ENCODE measurements at places on chromosomes 5 and 9.

GRCh38 chr5:100758780-100759179, 144.3 kb downstream of the ST8SIA4 start:
- DNase-seq, result no peak

GRCh38 chr9:4289411-4290326, 10.2 kb downstream of the GLIS3 start:
- no peak for DNase-seq

DNA sequence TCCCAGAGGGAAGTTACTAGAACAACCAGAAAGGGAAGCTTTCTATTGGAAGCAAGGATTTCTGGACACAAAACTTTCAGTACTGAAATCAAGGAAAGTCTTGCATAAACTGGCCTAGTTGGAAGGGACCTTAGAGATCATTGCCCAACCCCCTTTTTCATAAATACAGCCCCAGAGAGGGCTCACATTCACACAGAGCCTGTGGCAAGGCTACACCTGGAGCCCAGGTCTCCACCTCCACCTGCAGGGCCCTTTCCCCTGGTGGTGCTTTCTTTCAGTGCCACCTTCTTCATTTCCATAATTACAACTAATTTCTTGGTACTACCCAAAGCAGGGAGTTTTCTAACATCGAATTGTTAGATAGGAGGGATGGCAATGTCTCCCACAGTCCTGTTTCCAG, 85.7 kb downstream of the ADRB2 start:
- no peak for DNase-seq

DNA sequence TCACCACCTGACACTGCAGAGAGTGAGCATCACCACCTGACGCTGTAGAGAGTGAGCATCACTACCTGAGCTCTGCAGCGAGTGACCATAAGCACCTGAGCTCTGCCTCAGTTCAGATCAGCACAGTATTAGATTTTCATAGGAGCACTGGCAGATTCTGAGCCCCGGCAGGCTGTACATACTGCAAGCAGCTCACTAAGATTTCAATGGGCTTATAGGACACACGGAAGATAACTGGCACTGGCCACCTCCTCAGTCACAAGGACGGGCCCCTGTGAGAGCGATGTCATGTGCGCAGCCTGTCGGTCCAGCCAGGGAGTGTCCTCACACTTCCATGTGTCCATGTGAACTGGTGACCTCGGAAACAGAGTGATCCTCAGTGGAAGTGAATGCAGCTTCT, 153.5 kb upstream of the IRX2 start:
- no peak for DNase-seq

DNA sequence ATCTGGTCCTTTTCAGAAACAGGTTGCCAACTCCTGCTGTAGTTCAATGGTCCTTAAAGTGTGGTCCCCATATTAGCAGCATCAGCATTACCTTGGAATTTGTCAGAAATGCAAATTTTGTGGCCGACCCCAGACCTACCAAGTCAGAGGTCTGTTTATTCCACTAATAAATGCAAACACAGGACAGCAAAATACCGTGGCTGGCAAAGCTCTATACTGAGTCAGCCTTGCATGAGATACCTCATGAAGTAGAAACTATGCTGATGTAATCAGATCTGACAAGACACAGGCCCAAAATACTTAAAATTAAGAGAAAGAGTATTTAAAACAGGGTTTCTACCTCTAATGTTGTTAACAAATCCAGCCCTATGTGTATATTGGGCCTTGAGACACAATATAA, 3.0 kb downstream of the GOLM1 start:
- DNase-seq, result no peak

DNA sequence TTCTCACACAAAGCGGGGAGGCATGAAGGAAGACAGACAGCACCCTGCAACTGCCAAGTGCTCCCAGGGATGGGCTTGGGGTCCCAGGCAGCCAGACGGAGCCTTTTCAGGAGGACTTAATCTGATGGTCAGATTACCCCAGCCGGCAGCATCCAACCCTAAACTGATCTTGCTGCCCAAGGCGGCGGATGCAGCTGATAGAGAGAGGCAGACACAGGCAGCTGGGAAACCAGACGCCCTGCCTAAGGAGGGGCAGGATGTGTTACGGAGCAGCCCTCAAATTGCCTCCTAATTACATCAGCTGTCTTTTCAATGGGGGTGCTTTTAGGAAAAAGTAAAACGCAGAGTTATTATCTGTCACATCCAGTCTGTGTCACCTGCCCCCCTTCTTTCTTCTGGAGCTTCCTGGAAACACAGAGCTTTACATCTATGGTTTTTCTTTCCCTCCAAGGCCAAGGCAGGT, 190.9 kb upstream of the PANK3 start:
- no peak for DNase-seq

DNA sequence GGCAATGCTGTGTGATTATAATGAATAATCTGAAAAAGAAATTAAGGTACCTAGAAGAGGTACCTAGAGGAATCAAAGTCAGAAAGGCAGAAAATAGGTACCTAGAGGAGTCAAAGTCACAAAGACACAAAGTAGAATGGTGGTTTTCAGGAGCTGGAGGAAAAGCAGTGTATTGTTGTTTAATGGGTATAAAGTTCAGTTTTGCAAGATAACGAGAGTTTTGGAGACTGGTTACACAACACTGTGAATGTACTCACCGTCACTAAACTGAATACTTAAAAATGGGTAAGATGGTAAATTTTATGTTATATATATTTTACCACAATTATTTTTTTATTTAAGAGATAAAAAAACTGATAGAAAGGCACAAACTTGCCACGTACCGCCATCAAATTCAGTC, 57.0 kb downstream of the FBXL17 start:
- DNase-seq, result no peak

- DNase-seq, result no peak
Observed at GRCh38 chr9:91530829-91531228, 107.2 kb upstream of the NFIL3 start.

GRCh38 chr5:59322058-59322457, 571.5 kb downstream of the PDE4D start:
- no peak for DNase-seq

DNA sequence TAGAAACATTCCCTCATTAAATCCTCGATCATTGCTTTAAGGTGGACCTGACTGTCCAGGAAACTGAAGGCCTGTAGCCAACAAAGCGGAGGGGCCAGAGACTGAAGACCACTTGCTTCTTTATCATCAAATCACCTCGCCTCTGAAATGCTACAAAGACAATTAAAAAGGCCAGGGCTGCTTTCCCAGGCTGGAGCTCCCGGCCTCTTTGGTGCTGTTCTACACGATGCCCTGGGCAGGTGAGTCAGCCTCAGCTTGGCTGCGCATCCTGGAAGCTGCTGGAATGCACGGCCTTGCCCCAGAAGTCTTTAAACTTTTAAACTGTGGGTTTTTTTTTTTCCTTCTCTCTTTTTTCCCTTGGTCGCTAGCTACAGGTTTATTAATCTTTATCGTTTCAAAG, 46.5 kb downstream of the SH3PXD2B start:
- DNase-seq, result no peak

GRCh38 chr9:89868100-89868499, 263.3 kb downstream of the GADD45G start:
- DNase-seq, result no peak

GRCh38 chr5:68347536-68347935, 132.0 kb downstream of the PIK3R1 start:
- no peak for DNase-seq

DNA sequence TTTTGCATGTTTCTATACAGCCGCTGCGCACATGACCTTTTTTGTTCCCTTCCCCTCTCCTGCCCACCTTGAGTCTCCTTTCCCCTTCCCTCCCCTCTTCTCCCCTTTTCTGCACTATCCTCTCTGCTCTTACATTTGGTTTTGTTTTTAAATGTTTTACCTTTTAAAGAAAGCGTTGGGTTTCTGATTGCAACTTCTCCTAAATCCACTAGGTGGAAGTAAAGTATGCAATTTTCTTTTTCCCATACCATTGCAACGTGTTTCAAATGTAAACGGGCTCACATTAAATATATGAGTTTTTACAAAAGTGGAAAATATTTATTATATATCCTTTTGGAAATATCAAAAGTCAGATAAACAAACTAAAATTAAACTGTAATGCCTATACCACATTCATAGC, 500.9 kb downstream of the DIRAS2 start:
- DNase-seq, result no peak

- DNase-seq, result no peak
Observed at GRCh38 chr5:98631311-98632054, 142.0 kb upstream of the RGMB start.

DNA sequence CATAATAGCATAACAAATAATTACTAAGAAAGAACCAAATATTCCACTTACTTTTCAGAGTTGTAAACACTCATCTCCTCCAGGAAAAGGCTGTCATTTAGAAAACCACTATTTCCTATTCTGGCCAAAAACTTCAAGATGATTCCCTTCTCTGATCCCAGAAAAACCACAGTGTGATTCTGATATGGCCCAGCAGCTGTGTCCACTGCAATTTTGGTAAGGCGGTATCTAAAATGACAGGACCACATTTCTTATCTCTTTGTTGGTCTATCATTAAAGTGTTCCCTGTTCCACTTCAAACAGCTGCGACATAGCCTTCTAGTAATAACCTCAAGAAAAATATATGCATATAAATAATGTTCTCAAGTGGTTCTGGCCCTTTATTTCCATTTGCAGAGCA, 96.1 kb downstream of the SEMA6A start:
- DNase-seq, result no peak

GRCh38 chr5:148730270-148730669, 75.9 kb upstream of the HTR4 start:
- DNase-seq, result no peak

DNA sequence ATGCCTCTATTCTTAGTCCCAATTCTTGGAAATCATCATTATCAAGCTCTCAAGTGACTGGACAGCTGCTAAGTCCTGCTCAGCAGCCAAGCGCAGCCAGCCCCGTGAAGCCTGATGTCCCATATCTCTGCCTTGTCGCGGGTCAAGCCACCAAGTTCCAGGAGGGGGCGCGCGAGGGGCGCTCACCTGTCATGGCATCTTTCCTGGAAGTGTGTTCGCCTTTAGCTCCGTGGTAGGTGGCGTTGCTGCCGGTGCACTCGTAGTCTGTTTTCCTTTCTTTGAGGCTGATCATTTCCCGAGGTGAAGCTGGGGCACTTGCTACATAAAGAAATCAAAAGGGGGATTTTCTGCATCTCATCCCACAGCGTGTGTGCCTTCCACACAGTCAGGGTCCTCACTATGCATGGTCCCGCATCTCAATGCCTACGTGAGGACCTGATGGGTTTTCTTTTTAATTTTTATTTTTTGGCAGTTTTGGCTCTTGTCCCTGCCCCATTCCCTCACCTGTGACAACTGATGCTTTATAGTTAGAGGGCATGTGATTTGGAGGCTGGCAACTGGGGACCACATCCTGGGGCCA, 227.0 kb upstream of the DAP start:
- DNase-seq, result peak; percentile 98

- peak; percentile 15 for DNase-seq
Observed at GRCh38 chr5:72619251-72619650, 112.0 kb upstream of the ZNF366 start.

- no peak for DNase-seq
Observed at GRCh38 chr5:14039063-14039462, 94.6 kb upstream of the DNAH5 start.

DNA sequence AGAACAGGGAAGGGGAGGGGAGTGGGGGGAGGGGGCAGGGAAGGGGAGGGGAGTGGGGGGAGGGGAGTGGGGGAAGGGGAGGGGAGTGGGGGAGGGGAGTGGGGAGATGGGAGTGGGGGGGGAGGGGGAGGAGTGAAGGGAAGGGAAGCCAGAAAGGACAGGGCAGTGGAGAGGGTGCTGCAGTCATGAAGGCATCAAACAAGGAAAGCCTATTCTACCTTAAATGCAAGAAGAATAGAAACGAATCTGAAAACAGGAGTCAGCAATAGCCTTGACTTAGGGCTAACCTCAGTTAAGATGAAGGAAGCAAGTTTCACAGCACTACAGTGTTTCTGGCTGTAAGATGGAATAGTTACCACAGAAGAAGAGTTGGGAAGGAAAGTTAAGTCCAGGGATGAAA, 59.5 kb downstream of the CAMSAP1 start:
- no peak for DNase-seq

DNA sequence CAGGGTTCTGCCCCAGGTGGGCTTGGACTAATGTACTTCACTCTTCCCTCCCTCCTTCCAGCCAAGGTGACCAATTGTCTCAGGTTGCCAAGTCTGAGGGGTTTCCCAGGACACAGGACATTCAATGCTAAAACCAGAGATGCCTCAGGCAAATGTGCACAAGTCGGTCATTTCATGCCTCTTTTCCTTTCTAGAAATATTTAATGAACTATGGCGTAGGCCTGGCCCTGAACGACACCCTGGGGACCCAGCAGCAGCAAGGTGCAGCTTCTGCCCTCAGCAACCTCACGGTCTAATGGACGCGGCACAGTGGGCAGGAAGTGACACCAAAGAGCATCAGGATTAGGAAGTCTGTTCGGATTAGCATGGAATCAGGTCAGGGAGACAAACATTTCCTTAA, 148.1 kb downstream of the MTX3 start:
- peak; percentile 24 for DNase-seq

DNA sequence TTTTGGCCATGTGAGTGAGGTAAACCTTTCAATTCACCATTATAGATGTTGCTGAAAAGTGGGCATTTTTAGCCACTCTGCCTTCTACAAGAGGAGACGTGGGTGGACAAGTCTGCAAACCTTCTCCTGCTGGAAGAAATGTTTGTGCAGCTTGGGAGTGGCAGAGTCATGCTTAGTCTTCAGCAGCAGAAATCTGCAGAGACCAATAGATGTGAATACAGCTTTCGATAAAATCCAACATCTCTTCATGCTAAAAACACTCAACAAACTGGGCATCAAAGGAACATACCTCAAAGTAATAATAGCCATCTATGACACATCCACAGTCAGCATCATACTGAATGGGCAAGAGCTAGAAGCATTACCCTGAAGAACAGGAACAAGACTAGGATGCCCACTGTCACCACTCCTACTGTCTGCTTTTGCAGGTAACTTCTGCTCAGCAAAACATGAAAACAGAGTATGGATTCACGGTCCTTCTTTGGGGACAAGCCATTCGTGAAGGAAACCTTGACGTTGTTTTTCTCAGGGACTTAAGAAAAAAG, 91.3 kb downstream of the RALGPS1 start:
- DNase-seq, result no peak

DNA sequence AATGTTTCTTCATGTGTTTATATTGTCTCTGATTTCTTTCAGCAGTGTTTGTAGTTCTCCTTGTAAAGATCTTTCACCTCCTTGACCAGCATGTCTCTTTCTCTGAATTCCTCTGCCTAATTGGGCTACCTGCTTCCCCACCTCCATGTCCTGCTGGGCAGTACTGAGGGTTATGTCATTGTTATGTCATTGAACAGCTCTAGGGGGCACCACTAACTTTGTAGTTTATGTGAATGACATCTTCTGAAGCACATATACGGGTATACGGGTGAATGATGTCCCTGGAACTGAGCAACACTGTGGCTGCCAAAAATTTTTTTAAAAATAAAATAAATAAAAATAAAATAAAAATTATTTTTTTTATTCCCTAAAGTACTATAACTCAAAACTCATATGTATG, 16.9 kb upstream of the SNCAIP start:
- DNase-seq, result no peak

Measured in H1 (cell line).